ENCODE measurements at places on chromosomes 1 and 21.

- DNase-seq: no peak
Measured at GRCh38 chr21:44539991-44540666, at the start of gene KRTAP10-1. TSS of gene KRTAP10-1 (minus strand) at chr21:44540195. CDS start at chr21:44540150, 45 bp downstream.

- DNase-seq: no peak
Measured at GRCh38 chr1:168264296-168264695, 16.4 kb upstream of the TBX19 start.

GRCh38 chr1:16402742-16403141 lies 34.5 kb downstream of the SPATA21 start:
- no peak for DNase-seq

DNA sequence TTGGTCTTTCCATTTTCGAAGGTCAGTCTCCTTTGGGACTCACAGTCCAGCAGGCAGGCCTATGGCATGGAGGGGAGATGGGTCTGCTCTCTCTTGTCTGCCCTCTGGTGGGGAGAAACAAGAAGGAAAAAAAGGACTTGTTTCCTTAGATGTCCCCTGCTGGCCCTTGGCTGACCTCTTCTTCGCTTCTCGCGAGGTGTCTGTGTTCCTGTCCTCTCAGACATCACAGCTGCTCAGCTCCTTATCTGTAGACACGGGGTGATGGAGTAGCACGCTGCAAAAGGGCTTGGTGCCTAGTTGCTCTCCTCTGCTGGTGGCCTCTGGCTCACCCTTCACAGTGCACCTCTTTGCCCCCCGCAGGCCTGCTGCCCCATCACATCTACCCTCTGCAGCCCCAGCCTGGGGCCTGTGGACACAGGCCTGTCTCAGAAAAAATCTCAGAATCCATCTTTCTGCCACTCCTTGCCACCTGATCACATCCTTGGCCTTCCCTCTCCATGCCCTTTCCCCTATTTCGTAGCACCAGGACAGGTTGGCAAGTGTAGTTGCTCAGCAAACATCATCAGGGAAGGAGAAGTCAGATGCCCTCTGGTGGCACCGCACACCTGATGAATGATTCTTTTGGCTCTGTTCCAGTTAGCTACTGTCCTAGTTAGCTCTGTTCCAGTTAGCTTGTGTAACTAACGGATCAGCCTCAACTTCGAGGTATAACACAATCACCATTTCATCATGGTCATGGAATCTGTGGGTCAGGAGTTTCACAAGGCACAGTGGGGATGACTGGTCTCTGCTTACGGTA lies 18.7 kb upstream of the AK2 start:
- peak; percentile 55 for DNase-seq

DNA sequence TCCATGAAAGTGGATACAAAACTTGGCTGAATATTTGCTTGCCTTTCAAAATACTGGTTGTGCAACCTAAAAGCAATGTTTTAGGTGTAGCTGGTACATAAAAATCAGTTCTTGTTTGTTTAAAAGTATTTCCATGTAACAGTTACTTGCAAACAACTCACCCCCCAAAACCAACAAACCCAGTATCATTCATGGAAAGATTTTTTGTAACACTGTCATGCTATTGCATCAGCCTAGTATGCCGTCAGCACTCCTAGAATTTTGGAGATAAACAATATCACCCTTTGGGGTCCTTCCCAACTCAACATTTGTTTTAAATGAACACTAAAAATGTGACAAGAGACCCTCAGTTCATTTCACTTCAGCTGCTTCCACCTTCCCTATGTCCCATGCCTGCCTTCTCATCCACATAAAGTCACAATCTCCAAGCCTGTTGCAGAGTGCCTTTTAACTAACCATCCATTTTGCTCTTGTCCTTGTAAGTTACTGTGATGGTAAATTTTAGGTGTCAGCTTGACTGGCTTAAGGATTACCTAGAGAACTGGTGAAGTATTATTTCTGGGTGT lies 425.3 kb downstream of the DUSP10 start:
- DNase-seq: no peak

DNA sequence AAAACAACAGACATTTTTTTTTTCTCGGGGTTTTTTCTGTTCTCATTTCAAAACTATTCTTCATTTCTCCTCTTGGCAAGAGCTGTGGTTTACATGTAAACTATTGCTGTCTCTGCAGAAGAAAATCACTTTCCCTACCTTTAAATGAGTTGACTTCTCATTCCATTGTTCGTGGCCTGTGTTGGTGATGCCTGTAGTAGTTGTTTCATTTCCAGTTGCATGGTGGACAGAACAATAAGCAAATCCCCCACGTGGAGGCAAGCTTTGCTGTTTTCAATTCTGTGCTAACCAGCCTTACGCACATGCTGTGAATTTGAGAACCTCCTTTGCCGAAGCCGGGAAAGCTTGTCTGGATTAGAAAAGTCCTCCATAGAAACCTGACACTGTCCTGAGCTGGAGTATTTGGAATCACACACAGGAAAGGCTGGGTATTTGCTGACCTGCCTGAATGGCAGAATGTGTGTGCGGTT lies 26.2 kb upstream of the MAP3K7CL start:
- no peak for DNase-seq

DNA sequence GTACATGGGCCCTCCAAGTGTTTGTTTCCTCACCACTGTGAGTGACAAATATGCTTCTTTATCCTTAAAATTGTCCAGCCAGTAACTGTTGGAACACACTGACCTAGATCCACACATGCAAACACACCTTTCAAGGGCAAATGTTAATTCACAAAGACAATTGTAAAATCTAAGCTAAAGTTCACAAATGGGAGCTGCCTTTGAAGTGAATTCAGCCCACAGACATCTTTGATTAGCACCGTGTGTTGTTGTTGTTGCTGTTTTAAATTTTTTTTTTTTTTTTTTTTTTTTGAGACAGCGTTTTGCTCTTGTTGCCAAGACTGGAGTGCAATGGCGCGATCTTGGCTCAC lies 52.3 kb upstream of the SLC16A1 start:
- no peak for DNase-seq

- DNase-seq: no peak
Measured at GRCh38 chr1:84785271-84786036, 95.2 kb upstream of the SSX2IP start.

DNA sequence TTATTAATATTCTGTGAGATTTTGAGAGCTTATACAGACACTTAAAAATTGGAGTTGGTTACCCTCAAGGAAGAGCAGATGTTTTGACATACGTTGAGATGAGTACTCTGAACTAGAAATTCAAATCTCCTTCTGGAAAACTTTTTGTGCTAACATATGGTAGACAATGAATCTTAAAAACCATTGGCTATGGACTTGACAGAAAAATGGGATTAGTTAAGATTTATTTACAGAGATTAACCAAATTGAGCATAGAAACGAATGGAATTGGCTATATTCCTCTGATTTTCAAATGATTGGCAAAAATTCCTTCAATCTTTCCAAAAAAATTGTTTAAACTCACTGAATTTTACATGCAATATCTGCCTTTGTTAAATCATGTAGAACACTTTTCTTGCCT lies 1392.9 kb downstream of the BRINP3 start:
- no peak for DNase-seq

DNA sequence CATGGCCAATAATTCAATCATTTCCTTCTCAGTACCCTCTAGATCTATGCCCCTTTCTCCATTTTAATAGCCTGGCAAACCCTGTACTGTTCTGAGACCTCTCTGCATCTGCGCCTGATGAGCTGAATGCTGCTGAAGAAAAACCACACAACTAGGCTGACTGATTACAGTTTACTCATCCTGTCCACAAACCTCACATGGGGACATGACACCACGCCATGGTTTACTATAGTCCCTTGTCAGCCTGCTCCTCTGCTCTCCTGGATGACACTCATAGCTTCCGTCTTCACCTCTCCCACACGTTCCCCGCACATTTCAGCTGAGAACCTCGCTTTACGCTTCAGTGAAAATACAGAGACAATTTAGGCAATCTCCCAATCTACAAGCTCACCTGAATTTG lies 59.7 kb downstream of the DESI2 start:
- no peak for DNase-seq

GRCh38 chr1:23405946-23406345 lies 18.6 kb downstream of the TCEA3 start:
- DNase-seq: no peak

DNA sequence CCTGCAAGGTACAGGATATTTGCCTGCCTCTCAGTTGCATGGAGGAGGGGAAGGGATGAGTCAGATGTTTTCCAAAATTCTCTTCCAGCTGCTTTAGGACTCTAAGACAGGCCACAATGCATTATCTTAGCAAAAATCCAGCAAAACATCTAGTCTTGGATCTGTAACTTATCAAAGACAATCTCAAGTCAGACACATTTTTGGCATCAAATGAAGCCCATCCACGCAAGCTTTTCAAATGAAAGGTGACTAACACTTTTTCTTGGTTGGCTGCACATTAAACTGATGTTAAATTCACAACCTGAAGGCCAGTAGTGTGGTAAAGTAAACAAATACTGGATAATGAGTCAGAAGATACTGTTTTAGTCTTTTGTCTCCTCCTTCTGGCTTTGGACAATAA lies 21.3 kb downstream of the FAM78B start:
- no peak for DNase-seq

- DNase-seq: no peak
Measured at GRCh38 chr1:170723518-170723917, 59.6 kb downstream of the PRRX1 start.

GRCh38 chr1:94970783-94971182 lies 43.9 kb upstream of the CNN3 start:
- no peak for DNase-seq

GRCh38 chr1:117077267-117077666 lies 17.1 kb downstream of the TTF2 start:
- DNase-seq: peak; percentile 73

DNA sequence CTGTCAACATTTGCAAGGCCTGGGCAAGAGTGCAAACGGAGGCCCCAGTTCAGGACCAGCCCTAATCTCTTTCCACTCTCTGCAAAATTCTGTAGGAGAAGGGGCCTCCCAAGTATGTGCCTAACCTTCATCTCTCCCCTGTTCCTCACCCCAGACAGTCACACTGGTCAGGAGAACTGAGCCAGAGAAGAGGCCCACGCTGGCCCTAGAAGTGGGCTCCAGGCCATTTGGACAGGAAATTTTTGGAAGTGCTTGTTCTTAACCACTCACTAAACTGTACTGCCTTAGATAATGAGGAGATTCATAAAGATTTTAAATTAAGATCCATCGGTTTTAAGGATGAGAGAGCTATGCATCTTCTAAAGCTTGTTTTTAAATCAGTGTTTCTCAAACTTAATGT lies 129.7 kb upstream of the ADGRL2 start:
- no peak for DNase-seq

DNA sequence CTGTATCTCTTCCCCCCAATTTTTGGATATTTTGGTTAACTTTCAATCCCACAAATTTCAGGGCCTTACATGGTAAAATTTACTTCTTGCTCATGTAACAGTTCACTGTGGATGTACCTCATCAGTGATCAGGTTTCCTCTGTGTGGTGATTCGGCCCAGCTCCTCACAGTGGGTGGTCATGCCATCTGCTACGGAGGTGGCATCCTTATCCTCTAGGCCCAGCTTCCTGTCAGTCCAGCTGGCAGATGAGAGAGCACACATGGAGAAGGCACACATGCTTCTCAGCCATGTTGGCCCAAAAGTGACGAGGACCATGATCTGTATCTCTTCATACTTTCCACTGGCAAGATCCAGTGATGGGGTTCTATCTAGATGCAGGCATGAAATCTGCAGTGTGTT lies 27.2 kb downstream of the PCBP3 start:
- DNase-seq: no peak

DNA sequence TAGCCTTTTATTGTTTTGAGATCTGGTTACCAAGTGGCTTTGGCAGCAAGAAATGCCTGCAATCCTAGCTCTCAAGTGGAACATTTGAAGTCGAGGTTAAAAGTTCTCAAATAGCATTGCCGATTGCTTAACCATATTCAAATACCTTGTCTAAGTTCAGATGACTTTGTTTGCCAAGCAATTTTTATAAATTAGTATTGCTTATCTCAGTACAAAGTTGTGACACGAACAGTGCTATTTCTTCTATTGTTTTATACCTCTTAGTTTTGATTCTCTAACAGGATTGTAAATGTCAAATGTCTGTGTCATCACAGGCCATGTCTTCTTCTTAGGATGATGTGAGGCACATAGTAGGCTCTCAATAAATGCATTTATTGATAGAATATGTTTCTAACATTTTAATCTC lies 633.3 kb downstream of the PTPRC start:
- DNase-seq: peak; percentile 63

- no peak for DNase-seq
Measured at GRCh38 chr1:201544710-201545109, 5.8 kb downstream of the NAV1 start.

GRCh38 chr1:99326215-99326949 lies 62.1 kb downstream of the PLPPR4 start:
- no peak for DNase-seq

DNA sequence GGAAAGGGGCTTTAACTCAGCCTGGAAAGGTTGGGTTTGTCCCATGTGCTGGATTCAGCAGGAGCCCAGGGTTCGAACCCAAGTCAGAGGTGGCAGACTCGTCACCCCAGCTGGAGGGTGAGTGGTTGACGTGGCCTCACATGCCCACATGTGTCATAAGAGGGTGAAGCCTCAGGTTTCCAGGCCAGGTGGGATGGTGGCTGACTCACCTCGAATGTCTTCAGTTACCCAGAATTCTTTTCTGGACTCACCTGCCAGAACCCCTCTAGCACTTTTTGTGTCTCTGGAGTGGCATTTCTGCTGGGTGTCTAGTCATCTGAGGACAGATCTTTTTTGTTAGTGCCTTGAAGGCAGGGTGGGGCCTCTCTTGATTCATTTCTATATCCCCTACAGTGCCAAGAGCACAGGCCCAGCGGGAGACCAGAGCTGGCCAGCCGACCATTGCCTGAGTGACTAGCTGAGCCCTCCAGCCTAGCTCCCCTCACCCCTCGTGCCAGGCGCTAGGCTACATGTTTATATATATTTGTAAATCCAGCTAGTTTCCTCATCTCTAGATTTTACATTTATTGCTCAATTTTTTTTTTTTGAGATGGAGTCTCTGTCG lies 28.1 kb downstream of the IL6R start:
- peak; percentile 87 for DNase-seq

GRCh38 chr1:229880271-229881170 lies 186.5 kb upstream of the GALNT2 start:
- no peak for DNase-seq

GRCh38 chr1:118209648-118210047 lies 24.6 kb upstream of the SPAG17 start:
- peak; percentile 80 for DNase-seq

GRCh38 chr1:53628286-53628955 lies 110.5 kb downstream of the GLIS1 start:
- DNase-seq: no peak

DNA sequence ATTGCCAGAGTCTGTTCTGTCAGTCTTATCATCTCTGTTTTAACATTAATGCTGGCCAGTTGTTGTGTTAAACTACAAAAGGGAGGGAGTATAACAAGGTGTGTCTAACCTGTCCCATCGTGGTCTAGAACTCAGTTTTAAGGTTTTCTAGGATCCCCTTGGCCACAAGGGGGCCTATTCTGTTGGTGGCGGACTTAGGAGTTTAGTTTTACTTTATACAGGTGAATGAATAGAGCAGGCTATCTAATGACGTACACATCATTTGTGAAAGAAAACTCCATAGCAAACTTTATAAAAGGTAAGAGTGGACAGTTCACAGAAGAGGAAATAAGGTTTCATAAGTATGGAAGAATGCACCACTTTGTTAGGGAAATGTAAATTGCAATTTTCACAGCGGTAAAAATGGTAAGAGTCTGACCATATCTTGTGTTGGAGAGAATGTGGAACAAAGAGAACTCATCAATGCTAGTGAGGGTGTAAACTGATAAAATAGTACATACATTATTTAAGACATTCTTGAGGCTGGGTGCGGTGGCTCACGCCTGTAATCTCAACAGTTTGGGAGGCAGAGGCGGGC lies 2.5 kb upstream of the ATF6 start:
- DNase-seq: peak; percentile 28

GRCh38 chr1:6570100-6570499 lies 9.7 kb upstream of the ZBTB48 start:
- no peak for DNase-seq
